ENCODE measurements at places on chromosomes 11 and 22.
A peak's percentile ranks its signal among the peaks of the same experiment; 100 is the strongest.

DNA sequence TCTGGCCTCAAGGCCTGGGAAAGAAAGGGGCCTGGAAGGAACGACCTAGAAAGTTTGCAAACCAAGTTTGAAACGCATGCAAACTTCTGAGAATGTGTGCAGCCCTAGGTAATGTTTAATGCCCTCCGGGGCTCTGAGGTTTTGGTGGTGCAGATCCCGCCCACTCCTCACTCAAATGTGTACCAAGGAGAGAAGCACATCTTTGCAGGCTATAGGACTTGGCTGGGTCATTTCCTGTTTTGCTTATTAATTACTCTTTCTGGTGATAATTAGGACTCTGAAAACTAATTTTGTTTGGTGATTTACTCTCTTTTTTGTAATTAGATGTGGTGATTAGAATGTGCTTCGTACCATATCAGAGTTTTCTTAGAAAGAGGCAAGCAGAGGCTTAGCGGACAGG lies 625.9 kb upstream of the CADM1 start:
- DNase-seq = no peak

DNA sequence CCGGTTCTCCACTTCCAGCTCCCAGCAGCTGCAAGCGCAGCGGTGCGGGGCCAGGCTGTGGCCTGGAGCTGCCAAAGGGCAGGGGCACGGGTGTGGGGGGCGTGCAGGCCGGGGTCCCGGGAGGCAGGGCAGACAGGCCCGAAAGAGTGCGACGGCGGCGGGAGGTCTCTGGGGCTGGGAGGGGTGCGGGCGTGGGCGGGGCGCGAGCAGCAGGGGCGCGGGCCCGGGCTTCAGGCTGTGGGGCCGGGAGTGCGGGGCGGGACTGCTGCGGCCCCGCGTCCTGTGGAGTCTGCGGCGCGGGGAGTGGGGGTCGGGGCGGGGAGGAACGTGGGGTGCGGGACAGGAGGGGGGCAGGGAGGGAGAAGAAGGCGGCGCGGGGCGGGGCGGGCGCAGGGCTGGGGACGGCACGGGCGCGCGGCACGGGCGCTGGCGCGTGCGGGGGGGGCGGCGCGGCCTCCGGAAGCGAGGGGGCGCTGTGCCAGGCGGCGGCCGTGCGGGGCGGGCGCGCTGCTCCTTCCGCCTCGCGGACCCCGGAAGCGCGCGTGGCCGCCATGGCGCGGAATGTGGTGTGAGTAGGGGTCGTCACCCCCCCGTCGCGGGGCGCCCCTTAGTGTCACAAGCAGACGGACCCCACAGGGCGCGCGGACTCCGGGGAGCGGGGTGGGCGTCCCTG lies at the start of gene MRPL23:
Gene MRPL23, plus strand, starts transcription at position 521 of the 673 bp plus-strand sequence. Its CDS starts 31 bp downstream, at position 552.
- no peak for DNase-seq

DNA sequence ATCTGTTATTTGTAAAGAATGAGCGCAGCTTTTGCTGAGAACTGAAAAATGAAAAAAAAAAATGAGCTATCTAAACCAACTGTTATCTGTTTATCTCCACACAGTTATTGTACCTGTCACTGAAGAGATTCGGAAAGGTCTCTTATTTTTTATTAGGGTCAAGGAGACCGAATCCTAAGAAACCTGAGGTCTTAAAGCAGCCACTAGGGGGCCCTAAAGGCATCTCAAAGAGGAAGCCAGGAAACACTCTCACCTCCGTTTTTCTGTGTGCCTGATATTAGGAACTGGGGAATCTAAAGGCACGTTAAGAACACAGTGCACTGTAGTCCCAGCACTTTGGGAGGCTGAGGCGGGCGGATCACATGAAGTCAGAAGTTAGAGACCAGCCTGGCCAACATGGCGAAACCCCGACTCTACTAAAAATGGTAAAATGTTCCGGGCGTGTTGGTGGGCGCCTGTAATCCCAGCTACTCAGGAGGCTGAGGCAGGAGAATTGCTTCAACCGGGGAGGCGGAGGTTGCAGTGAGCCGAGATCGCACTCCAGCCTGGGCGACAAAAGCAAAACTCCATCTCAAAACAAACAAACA lies 3.5 kb upstream of the LARGE1 start:
- DNase-seq = peak; percentile 66

GRCh38 chr11:93756748-93757147 lies 15.3 kb downstream of the C11orf54 start:
- no peak for DNase-seq

DNA sequence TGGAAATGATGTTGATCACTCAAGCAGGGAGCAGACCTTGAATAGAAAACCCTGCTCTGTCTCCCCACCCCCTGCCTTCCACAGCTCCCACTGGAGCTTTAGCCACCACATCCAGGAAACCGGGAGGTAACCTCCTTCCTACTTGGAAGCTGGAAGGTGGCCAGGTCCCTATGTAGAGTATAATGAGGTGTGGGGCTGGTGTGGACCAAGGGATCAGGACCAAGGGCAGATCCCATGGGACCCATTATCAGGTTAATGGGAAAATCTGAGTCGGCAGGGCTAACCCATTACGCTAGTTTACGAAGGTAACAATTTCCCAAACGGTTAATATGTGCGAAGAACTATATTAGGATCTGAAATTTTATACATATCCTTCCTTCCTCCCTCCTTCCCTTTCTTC lies 321.9 kb downstream of the MIAT start:
- DNase-seq = no peak

- no peak for DNase-seq
Observed at GRCh38 chr11:72422414-72422813, 11.9 kb downstream of the CLPB start.

GRCh38 chr22:19745155-19746101 lies 15.2 kb upstream of the TBX1 start:
- DNase-seq = peak; percentile 24

DNA sequence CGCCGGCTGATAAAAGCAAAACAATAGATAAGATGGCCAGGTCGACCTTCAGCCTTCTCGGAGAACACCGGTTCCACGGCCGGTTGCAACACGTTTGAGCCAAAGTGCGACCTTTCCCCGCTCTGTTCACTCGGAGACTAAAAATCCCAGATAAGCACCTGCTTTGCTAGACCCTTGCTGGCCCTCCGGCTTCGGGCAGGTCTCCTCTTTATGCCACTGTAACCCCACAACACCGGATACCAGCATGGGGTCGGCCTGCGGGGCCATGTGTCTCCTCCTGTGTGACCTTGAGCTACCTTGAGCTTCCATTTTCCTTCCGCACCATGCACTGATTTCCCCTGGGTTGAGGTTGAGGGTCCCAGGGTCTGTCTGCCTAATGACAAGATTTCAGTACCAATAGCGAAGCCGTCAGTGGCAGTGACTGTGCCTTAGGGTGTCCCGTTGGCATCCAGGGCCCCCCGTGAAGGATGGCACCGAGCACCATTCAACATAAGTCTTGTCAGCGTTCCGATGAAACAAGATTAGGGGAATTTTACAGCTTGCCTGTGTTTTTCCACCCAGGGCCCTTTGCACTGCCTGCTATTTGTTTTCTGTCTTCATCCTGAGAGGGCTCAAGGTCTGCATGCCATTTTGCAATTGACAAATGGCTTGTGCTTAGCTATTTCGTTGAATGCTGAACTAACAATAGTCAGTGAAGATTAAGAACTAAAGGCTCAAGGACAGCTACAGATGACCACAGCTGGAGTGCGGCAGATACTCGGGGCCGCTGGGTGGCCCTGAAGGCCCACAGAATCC lies 118.6 kb downstream of the KCNQ1 start:
- DNase-seq = no peak

- no peak for DNase-seq
Observed at GRCh38 chr11:117601006-117601708, 195.9 kb downstream of the DSCAML1 start.

DNA sequence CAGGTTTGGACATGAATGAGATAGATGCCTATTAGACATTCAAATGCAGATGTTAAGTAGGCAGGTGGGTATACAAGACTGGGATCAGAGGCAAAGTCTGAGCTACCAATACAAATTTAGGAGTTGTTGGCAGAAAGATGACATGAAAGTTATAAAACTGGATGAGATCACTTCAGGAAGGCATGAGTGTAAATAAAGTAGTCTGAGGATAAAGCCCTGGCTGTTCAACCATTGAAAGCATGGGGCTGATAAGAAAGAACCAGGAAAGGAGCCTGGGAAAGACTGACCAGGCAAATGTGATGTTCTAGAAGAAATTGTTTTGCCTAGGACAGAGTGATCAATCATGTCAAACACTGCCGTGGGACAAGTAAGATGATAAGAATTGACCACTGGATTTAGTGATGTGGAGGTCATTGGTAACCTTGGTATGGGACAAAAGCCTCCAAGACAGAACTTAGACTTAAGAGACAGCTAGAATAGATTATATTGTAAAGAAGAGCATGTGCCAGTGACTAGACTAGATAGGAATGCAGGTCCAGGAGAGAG lies 98.5 kb downstream of the EHF start:
- DNase-seq = no peak

DNA sequence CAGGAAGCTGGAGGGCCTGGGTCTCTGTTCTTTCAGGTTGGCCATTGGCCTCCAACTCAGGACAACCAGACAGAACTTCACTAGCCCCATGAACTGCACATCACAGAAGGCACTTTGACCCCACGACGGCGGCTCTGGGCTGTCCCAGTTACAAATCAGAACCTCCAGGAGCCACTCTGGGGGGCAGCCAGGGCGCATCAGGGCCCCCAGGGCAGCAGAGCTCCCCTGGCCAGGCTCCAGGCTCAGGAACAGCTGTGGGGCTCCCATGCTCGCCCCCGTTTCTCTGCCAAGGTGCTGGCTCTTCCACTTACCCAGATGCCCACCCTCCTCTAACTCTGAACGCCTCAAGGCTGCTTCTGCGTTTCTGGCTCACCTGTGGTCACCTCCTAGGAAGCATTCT lies 25.5 kb downstream of the TOLLIP start:
- no peak for DNase-seq

DNA sequence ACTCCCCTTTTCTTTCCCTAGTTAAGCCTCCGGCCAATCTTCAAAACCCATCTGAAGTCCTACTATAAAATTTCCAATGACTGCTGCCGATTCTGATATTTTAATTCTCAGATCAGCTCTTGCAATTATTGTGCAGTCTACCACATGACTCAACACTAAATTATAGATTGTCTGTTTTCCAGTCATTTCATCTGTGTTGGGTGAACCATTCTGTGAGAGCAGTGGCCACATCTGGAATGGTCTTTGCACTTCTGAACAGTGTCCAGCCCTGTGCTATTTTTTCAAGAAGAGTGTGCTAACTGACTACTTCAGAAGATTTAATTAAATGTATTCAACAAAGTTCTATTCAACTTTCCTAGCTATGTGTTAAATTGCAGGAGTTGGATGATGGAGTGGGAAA lies 47.2 kb upstream of the MMP7 start:
- no peak for DNase-seq

- DNase-seq = peak; percentile 32
Observed at GRCh38 chr11:48013269-48013901, 33.0 kb downstream of the PTPRJ start.

- DNase-seq = no peak
Observed at GRCh38 chr22:43819931-43820640, 8.0 kb upstream of the EFCAB6 start.

- DNase-seq = no peak
Observed at GRCh38 chr11:110587972-110588371, 124.3 kb downstream of the ARHGAP20 start.

DNA sequence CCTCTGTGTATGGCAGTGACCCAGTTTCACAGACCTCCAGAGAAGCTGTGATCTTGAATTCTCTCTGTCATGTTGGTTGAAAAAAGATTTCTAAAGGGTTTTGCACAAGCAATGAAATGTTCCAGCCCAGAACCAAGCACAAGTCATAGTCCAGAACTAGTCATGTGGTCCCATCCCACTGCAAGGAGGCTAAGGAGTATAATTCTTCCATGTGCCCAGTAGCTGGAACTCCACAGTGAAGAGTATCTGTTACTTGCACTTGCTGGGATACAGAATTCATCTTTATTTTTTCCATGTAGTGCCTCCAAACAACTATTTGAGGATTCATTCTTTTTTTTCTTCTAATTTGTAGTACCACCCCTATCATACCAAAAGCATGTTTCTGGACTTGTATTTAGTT lies 9.9 kb upstream of the MMP8 start:
- DNase-seq = no peak

- DNase-seq = peak; percentile 18
Observed at GRCh38 chr11:108112057-108112456, 9.3 kb upstream of the ACAT1 start.

- no peak for DNase-seq
Observed at GRCh38 chr22:27197618-27198017, 540.2 kb downstream of the MIAT start.

GRCh38 chr11:364991-365725 lies 4.1 kb upstream of the B4GALNT4 start:
- DNase-seq = peak; percentile 57

DNA sequence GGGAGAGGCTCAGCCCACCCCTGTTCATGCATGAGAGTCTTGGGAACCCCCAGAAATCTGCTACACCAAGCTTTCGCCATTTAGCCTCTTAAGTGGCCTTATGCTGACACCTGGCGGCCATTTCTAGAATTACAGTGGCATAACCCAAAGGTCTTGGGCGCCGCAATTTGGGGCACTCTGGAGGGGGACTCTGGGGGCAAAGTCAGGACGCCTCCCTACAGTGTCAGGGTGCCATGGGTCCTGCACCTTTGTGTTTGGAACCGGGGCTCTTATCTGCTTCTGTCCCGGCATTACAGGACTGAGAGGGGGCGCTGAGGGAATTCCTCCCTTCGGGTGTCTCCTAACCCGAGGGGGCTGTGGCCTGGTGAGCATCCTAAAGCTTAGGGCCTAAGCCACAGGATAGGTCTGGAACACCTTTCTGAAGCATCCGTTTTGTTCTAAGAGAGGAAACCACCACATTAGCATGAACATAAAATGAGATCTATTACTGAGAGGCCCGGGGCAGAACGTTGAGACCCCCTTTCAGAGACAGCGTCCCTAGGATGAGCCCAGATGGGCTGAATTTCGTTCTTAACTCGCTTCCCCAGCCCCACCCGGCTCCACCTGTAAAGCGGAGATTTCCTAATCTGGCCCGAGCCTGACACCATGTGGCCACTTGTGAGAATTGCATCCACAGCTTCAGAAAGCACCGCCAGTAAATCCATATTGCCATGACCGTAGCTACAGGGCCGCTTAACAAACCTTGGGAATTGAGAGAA lies 9.3 kb downstream of the INS start:
- DNase-seq = peak; percentile 66

DNA sequence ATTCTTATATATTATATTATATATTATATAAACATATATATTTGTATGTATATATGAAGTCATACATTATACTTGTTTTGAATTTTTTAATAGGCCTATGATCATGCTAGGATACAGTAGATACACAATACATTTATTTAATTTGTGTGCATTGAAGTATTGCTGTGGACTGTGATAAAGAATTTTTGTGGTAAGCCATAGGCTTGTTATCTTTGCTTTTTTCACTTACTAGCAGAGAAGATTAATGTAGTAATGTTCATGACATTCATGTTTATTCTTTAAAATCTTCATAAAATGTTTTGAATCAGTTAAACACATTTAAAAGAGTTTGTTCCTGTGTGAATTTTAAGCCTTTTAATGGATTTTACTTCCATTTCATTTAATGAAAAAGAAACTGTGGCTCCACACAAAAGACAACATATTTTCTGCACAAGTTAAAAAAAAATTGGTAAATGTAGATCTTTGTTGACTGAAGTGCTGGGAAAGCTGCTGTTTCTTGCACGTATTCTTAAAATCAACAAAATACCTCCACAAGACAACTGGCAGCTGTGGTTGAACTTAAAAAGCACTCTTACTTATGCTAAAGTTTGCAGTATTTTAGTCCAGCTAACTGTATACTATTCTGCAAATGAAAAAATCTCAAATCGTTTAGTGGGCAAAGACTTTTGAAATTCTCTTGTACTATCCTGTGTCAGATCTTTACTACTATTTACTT lies 156.2 kb downstream of the TMEM135 start:
- no peak for DNase-seq

GRCh38 chr22:47390026-47390970 lies 627.8 kb downstream of the TBC1D22A start:
- no peak for DNase-seq
